ENCODE measurements at places on chromosomes 11 and 22.

DNA sequence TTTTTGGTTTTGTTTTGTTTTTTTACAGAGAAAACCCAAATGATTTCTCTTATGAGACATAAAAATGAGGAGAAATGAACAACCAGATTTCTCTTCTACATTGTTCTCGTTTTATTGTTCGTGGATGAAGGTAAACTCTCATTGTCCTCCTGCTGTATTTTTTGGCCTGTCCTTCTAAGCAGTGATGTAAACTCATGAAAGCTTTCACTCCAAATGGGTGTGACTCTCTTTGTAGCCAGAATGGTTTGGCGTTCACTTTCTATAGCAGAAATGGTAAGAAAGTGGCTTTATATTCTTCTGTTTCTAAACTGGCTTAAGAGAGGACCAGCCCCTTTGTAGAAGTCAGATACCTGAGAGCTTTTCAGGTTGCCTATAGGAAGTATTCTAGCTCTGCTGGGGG lies 15.5 kb upstream of the BMAL1 start:
- DNase-seq: no peak

GRCh38 chr11:32511926-32512325 lies 71.7 kb upstream of the EIF3M start:
- DNase-seq: peak; percentile 11

GRCh38 chr22:29348956-29349355 lies 33.5 kb upstream of the RASL10A start:
- DNase-seq: no peak

DNA sequence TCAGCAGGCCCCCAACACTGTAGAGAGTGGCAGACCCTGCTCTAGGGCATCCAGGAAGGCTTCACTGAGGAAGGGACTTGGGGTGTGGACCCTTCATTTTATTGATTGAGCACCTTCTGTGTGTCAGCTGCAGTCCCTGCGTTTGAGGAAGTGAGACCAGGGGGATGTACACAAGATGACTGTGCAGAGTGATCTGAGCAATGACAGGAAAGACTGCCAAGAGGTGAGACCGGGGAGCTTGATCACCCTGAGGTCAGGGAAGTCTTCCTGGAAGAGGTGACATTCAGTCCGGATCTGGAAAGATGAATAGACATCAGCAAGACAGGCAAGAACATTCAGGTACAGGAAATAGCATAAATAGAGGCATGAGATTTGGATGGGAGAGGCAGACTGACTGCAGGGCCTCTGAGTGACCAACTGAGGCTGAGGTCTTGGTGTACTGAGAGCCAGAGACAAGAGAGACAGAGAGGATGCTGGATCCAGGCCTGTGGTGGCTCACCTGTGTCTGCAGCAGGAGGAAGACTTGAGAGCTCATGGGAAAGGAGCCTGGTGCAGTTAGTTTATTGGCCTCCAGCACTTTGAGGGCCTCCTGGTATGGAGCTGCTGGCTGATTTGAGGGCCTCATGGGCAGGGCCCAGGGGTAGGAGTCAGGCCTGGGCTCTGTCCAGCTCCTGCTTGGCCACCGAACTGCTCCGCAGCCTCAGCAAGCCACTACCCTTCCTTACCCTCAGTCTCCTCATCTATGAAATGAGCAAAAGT lies 5.2 kb downstream of the DGAT2 start:
- no peak for DNase-seq

DNA sequence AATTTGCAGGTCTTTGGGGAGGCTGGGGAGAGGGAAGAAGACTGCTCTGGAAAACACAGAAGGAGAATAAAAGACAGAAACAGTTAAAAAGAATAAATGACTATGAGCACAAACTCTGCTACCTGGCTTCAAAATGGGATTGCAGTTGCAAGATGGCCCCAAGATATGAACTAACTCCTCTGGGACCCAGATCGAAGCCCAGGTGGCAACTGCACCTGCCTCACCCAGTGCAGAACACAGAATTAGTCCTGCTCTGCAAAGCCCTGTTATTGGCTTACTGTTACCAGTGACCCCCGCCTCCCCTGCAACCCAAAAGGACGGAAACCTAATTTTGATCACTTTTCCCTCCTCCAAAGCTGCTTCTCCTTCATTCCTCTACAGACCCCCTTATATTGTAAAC lies 35.9 kb upstream of the POU2AF1 start:
- no peak for DNase-seq

GRCh38 chr11:92839450-92839849 lies 130.0 kb upstream of the MTNR1B start:
- no peak for DNase-seq

- DNase-seq: no peak
Observed at GRCh38 chr11:60069450-60069849, 13.0 kb downstream of the MS4A3 start.

GRCh38 chr22:44855855-44856254 lies 103.5 kb downstream of the ARHGAP8 start:
- DNase-seq: no peak

DNA sequence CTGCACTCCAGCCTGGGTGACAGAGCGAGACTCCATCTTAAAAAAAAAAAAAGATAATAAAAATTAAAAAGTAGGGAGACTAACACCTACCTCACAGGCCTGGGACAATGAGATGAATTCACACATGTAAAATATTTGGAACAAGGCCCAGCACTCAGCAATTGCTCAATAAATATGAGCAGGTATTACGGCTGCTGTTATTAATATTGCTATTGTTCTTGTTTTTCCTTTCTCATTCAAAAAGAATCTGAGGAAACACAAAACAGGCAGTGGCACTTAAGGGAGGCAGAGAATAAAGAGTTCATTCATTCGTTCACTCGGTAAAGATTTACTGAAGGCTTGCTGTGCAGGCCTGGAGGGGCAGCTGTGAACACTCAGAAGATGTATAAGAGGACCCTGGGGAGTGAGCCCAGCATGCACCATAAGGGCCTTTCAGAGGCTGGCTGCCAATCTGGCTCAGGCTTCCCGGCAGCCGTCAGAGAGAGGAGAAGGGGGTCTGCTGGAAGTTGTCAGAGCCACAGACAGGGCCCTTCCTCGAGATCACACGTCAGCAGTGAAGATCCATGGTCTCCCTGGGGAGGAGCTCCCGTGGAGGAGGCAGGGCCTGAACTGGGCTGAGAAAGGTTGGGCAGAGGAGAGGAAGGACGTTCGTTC lies 51.6 kb upstream of the TCF20 start:
- no peak for DNase-seq

DNA sequence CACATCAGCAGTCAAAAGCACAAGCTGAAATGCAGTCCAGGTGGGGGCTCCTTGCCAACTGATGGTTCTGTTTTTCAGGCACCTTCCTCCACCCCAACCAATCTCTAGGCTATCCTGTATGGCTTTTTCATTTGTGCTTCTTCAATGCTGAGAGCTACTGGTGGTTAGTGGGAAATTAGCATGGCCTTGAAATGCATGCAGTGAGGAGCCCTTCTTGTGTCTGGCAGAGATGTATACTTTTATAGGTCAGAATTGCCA lies 167.4 kb downstream of the NAV2 start:
- DNase-seq: no peak

DNA sequence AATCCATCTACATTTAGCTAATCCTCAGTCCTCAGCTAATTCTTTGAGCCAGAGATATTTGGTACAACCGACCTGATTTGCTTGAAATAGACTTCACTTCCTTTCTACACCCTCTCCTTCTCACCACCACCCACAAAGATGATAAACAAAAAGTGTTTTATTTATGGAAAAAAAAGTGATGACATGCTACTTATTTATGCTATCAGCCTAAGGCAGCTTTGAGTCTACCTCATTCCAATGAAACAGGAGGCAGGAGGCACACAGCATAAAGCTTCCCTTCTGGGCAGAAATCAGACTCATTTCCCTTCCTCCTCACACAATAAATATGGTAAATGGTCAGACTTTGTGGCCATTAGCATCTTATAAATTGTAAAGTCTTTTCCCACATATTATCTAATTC lies 325.7 kb downstream of the SOX6 start:
- DNase-seq: no peak

- no peak for DNase-seq
Observed at GRCh38 chr11:90795746-90796145, 572.9 kb upstream of the CHORDC1 start.

DNA sequence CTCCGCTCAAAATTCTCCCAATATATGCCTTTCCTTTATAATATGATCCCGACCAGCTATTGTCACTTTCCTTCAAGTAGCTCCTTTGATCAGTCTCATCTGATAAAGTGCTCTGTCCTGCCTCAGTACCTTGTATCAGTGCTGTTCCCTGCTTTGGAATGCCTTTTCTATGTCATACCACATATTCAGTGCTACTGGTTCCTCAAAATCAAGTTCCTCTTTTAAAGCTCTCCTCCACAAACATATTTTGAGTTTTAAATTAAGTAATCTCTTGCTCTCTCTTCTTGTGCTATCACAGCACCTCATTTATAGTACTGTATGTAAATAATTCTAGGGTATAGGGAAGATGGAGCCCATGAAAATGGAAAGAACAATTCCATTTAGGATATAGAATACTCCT lies 137.1 kb upstream of the CTSC start:
- DNase-seq: no peak

DNA sequence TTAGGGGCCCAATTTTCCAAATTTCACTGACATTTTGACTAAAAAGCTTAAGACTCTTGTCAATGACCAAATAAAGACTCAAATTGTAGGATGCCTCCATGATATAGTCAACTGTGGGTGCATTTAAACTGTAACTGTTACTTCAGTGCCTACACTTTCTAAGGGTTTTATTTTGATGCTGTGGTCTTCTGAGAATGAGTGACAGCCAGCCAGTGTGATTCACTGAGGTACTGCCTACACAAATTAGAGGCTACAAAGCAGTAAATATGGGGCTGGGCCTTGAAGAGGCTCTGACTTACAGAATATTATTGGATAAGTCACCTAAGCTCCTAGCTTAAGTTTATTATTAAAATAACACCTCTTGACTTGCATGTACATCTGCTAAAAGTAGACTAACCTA lies 210.6 kb downstream of the SWAP70 start:
- no peak for DNase-seq

- no peak for DNase-seq
Observed at GRCh38 chr11:126436209-126436755, 80.8 kb downstream of the ST3GAL4 start.

DNA sequence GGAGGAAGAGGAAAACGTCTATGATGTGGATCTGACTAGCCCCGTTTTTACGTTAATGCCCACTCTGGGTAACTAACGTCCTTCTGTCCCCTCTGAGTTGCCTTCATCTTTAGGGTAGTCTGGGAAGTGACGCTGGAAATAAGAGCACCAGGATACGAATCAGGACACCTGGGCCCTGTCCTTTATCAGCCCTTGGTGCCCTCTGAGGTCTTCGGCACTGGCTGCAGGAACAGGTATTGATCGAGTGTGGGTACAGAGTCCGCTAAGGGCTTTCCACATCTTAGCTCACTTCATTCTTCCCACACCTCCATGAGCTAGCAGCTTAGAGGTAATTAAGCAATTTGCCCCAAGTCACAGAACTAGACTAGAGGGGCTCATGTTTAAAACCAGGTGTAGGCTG lies 223.8 kb downstream of the DBX1 start:
- no peak for DNase-seq
